T47D (cell line): ENCODE measurements at places on chromosomes 2 and 18.

DNA sequence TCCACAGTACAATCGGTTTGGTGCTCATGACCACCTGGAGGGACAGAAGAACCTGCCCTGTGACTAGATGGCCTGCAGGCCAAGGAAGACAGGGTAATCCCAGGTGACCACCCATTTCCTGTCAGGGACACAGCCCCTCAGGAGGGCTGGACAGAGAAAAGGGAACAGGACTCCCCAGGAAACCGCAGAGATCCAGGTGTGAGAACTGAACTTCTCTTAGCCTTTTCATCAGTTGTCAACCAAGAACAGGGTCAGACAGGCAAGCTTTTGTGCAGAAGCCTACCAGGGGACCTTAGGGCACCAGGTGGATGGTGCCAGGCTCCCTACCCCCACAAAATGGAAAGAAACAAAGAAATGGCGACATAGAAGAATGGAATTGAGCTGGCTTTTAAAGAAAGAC, 132.3 kb downstream of the HDAC4 start:
- no peak for DNase-seq

GRCh38 chr2:141900826-141901225, 230.0 kb downstream of the LRP1B start:
- DNase-seq = no peak

GRCh38 chr2:162127422-162127821, 24.6 kb downstream of the GCG start:
- DNase-seq = no peak

- no peak for DNase-seq
These were observed 147.0 kb upstream of the LINC00305 start for GRCh38 chr18:64295839-64296238.

DNA sequence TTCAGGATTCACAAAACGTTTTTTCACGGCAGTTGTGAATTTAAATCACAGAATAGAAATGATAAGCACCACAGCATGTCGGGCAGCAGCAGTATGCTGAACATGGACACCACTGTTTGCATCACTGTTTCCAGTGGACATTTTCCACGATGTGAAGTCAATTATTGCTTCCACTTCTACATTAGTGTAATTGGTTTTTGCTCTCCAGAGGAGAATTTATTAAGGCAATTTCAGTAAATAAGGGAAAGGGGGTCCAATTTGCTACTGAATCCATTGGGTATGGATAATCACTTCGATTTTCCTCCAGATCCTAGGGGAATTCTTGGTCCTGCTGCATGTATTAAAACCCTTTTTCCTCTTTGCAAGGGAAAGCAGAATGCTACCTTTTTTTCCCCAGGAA, 30.2 kb upstream of the VWC2L start:
- no peak for DNase-seq

- DNase-seq = no peak
These were observed 177.0 kb downstream of the SEPTIN10 start for GRCh38 chr2:109436610-109437225.

DNA sequence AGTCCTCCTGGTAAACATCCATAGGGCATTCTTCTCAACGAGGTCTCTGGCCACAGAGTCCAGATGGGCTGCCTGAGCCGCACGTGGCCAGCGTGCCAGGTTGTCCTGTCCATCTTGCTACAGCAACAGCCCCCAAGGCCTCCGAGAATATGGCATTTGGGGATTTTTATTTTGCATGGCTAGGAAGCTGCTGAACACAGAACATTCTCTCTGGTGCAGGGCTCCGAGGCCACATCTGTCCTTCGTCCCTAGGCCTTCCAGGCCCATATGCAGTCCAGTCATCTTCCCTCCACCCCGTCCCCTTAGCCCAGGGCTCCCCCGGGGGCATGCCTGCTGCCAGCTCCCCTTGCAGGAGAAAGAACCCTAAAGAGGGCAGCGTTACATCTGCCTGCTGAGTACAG, 2.3 kb downstream of the HDAC4 start:
- no peak for DNase-seq
